Activated CD4-positive, alpha-beta T cell treated with anti-CD3 and anti-CD28 coated beads for 24 hours (primary cell): ENCODE measurements at places on chromosomes 4 and X.

DNA sequence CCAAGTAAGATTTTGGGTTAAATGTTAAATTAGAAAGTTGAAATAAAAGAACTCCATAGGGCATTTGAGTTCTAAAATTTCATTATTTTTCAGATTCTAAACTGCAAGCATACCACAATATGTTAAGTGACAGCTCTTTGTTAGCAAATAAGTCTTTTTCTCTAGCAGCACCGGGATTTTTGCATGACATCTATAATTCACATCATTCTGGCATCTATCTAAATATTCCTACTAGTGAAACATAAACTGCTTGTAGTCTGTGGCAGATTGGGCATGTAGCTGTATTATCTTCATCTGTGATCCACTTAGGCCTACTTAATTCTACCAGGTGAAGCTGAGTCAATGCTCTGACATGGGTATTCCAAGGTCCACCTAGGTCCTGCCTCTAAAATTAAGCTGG, 32.1 kb upstream of the KLHL13 start:
- DNase-seq = no peak

- DNase-seq = no peak
These were observed 83.5 kb downstream of the NPNT start for GRCh38 chr4:105978684-105979296.

- DNase-seq = no peak
These were observed 181.1 kb upstream of the WDFY3 start for GRCh38 chr4:85147481-85148076.

GRCh38 chr4:94390804-94391410, 48.3 kb upstream of the HPGDS start:
- peak; percentile 6 for DNase-seq

DNA sequence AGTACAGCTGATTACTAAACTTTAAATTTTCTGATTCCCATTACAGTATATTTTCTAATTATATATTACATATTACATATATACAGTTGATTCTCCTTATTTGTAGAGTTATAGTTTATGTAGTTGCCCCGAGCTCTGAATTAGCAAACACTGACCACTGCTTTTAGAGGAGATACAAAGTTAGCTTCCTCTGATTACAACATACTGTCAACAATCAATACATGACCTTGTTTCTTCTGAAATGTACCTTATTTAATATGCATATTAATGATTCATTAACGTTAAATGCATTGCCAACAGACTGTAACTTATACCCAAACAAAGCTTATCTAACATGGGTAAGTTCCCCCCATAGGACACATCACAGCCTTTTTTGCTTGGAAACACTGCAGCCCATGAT, 81.5 kb downstream of the ATP10D start:
- DNase-seq = no peak

DNA sequence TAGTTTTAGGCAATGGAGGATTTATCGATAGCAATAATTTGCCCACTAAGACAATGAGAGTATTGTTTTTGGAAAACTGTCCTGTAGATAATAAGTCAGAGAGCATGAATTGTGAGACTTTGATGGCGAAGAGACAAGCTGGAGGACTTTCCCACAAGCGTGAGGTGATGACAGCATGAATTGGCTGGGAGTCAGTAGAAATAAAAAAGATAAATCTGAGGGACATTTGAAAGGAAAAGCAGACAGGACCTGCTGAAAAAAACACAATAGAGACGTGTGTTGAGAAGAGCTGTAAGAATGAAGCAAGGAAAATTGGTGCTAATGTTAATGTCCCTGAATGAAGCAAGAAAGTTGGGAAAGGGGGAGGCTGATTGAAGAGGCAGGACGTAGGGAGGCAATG, 233.5 kb downstream of the DCTD start:
- DNase-seq = no peak

DNA sequence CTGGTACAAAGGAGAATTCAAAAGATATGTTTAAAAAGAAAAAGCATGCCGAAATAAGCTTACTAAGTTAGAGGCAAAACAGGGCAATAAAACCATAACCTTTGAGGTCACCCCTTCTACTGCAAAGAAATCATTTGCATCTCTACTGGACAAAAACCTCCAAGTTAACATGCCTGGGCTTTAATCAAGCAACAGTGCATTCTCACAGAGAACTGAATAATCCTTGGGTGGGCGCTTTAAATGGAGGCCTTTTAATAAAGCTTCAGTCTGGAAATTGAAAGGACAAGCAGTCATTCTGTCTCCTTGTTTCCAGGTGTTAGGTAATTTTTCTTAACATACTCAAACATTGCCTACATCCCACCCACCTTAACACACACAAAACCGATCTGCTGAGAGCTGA, 34.6 kb upstream of the SMS start:
- no peak for DNase-seq
